GM18507 (cell line): ENCODE measurements at places on chromosomes 12 and 14.

GRCh38 chr12:124910561-124911478 is 3.6 kb downstream of the UBC start:
- no peak for DNase-seq

GRCh38 chr12:42792265-42792664 is 202.7 kb upstream of the PRICKLE1 start:
- no peak for DNase-seq

DNA sequence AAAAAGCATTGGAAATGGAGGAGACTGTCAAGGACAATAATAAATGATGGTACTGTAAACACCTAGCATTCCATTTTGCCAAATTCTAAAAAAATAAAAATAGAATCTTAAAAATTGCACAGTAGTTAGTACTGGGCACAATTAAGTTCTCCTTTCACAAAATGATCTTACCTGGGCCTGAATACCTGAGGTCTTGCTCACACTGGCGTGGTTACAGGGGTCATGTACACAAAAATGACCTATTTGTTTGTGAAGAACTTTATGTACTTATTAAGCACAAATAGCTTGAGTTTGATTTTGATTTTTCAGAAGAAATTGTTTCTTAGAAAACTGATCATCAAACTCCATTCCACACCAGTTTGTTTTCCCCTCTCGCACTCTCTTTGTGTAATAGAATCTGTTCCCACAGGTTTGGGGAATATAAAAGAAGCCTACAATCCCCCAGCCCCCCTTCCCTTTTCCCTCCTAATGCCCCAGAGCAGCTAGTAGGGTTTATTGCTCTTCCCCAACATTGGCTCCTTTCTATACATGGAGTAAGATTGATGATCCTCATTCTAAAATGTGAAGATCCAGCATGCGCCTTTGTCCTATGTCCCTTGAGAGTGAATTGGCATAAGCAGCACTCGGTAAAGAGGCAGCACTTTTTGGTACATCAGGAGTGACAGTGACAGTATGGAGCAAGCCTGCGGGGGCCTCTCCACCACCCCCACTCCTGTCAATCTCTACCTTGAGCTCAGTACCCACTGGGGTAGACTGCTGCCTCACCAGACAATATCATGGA is 204.3 kb downstream of the ASCL1 start:
- no peak for DNase-seq

DNA sequence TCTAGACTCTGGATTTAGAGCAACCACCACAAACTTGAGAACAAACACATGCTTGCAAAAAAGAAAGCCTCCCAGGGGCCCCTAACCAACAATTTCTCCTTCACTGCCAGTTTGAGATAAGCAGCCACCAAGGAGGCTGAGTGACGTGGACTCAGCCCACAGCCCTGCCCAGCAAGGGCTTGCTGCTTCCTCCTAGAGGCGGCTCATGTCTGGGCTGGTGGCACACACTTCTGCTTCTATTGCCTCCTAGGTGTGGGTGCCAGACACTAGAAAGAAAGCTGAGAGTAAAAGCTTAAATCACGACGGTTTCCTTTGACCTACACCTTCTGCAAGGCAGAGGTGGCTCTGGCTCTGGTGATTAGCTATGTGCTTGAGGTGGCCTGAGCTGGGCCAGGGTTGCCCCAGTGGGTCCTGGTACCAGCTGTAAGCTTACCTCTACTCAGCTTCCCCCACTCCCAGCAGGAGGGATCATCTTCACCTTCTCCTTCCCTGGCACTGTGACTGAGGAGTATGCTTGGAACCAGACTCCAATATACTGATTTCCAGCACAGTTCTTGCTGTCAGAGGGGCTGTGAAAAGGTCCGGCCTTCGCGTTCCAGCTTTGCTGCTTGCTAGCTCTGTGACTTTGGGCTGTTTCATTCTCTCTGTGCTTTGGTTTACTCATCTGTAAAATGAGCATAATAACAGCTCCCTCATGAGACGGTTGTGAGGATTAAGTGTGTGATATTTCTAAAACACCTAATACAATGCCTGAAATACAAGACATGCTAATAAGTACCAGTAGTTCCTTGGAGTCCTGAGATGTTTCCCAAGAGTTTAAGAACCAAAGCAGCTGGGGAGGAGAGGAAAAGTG is 89.7 kb upstream of the PARP11 start:
- no peak for DNase-seq

DNA sequence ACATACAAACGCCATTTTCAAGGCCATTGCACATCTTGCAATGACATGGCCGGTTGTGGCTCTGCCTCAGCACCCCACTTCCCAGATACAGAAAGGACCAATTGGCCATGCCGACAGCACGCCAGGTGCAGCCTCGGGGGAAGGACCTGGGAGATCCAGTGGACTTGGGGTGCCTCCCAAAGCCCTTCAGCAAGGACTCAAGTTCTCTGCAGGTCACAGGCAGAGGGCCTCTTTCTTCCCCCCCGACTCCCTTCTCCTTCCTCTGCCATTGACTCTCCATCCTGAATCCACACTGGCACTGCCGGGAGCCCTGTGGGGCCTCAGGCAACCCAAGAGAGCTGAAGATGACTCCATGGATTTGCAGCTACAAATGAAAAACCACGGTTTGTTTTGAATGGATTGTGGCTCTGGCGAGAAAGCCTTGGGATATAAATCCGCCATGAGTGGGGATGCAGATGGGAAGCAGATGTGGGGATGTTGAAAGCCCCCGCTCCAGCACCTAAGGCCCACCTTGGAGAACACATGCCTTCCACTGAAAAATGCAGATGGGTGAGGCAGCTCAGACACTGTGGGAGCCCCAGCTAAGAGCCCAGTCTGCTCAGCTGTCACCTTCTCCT is 35.1 kb upstream of the LTBP2 start:
- DNase-seq: no peak

DNA sequence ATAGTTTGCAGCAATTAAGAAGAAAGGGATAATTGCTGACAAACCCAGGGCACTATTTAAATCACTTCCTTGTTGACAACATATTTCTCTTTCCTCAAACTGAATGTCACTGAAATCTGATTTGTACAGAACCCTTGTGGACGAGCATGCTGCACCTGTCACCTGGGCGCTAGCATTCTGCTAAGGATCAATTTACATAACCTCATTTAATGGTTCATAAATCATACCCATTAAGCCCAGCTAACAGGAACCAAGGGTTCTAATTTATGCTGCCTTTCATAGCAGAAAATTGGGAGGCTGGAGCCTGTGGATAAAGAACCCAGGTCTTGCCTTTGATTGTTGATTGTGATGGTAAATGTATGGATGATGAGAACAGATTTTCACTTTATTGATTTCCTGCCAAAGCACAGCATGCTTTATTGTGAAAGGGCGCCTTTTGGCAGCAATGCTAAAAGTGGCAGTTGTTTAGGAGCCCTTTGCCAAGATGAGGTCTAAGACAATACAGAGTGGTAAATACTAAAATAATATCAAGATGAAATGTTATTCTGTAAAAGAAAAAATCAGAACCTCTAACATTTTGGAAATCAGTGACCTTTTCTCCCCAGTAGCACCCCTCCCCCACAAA is 95.4 kb downstream of the NKX2-1 start:
- no peak for DNase-seq
